Muscle of back (tissue), 13 donors: ENCODE measurements at places on chromosomes 2 and 18.
A peak's percentile ranks its signal among the peaks of the same experiment; 100 is the strongest.

GRCh38 chr2:31246184-31246852 lies 12.4 kb downstream of the EHD3 start:
- no peak for DNase-seq

- DNase-seq, result no peak
Measured at GRCh38 chr2:109143214-109144187, 14.5 kb downstream of the SH3RF3 start.

GRCh38 chr2:88724643-88725332 lies 33.3 kb downstream of the RPIA start:
- no peak for DNase-seq

DNA sequence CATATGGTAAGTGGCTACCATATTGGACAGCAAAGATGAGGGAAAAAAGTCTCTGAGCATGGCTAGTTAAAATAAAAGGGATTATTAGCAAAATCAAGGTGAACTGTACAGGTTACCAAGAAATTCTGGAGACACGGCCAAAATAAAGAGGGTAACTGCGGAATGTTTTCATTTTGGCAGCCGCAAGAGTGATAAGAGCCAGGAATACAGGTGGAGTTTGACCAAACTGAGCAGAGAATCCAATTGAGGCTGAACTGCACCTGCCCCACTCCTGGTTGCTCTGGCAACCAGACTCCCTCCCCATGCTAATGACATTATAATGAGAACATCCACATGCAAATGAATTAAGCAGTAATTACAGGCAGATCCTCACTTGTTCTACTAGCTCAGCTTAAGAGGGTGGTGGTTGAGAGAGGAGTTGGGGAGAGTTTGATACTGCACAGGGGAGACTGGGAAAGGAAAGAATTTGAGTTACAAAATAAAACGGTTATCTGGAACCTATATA lies 18.8 kb upstream of the EPHA4 start:
- DNase-seq, result no peak

- DNase-seq, result no peak
Measured at GRCh38 chr2:117411983-117412382, 402.5 kb upstream of the DDX18 start.

- DNase-seq, result peak; percentile 73
Measured at GRCh38 chr2:238596571-238597551, 170.1 kb downstream of the ASB1 start.

GRCh38 chr2:200966770-200967169 lies 3.3 kb upstream of the ORC2 start:
- peak; percentile 24 for DNase-seq

DNA sequence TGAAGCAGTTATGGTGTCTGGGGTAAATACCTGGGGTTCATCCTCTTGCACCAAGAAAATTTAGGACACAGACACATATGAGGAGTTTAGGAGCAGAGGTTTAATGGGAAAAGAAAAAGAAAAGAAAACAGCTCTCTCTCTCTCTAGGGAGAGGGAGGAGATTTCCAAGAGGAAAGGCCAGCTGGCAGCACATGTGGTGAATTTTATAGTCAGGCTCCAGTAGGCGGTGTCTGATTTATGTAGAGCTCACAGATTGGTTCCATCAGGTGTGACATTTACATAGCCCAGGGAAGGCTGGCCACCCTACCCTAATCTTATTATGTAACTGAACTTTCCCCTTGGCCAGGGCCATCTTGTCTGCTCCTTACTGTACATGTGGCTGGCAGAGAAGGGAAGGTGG lies 297.5 kb upstream of the RGPD4 start:
- peak; percentile 77 for DNase-seq

GRCh38 chr2:121098556-121098955 lies 186.4 kb downstream of the TFCP2L1 start:
- no peak for DNase-seq

DNA sequence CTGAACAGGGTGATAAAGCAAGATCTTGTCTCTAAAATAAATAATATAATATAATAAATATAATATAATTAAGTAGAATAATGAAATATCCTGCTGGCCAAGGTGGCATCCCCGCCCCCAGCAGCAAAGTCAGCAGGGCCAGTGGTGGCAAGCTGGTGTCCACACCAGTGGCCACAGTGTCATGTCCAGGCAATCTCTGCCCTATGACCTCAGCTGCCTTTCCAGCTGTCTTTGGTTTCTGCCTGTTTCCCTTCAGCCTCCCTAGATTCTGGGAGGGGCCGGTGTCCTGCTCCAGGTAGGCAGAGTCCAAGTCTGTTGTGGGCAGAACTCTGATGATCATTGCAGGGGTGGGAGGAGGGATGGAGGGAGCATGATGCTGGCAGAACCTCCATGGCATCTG lies 16.2 kb upstream of the STEAP3 start:
- no peak for DNase-seq

DNA sequence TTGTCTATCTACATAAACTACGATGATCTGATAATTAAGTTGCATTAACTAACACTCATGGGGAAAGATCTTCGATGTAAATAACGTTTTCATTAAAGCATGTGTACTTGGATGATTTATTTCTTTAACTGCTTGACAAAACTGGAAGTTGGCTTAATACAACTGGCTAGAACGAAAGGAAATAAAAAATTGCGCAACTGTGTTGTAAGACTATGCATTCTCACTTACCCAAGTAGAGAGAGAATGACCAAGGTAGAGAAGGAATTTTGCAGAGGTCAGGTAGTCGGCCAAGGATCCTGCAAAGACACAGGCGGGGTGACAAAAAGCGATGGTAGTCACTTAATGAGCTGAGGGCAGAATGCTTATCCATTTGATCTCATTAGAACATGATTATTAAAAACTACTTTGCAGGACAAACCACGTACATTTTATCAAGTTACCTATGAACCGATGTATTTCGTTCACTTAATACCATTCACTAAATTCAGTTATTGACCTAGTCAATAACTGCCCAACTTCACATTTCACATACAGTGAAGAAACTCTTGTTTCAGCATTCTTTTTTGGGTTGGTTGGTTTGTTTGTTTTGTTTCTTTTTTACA lies 900 bp downstream of the SLC40A1 start:
- no peak for DNase-seq

DNA sequence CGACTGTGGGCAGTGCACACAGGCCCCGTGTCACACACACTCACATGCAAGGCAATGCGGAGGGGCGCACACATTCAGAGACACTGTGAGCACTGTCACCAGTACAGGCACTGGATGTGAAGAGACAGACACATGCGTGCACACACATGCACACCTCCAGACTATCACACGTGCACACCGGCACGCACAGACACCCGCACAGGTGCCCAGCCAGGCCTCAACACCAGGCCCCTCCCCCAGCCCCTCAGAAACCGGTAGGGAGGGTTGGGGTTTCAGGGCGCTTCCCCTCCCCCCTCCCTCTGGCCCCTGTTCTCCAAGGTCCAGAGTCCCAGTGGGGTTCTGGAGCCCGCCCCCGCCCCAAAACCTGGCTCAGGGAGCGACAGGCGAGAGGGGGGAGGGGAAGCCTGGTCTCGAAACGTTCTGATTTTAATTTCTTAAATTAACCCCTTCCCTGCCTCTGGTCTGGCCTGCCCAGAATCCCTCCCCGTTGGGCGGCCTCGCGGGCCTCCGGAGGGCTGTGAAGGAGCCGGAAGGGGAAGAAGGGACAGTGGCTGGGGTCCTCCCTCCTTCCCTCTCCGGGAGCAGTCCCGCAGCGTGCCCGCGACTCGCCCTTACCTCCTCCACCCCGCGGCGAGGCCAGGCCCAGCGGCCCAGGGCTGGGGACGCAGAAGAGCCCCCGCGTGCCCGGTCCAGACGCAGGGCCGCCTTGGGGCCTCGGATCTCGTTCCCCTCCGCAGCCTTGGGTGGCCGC lies 558 bp downstream of the FBXO41 start:
- no peak for DNase-seq

GRCh38 chr18:67242001-67242400 lies 274.5 kb downstream of the DSEL start:
- no peak for DNase-seq

DNA sequence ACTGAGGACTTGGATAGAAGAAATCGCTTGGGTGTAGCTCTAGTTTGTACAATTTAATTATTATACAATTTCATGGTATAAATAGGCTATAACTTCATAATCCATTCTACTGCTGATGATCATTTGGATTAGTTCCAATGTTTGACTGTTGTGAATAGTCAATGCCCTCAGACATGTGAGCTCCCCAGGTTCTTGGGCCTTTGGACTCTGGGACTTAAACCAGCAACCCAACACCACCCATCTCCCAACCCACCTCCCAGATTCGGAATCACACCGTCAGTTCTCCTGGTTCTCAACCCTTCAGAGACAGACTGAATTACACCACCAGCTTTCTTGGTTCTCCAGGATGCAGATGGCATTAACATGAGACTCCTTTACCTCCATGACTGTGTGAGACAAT lies 84.6 kb upstream of the DNMT3A start:
- no peak for DNase-seq

GRCh38 chr2:222169346-222169745 lies 129.5 kb downstream of the PAX3 start:
- no peak for DNase-seq

DNA sequence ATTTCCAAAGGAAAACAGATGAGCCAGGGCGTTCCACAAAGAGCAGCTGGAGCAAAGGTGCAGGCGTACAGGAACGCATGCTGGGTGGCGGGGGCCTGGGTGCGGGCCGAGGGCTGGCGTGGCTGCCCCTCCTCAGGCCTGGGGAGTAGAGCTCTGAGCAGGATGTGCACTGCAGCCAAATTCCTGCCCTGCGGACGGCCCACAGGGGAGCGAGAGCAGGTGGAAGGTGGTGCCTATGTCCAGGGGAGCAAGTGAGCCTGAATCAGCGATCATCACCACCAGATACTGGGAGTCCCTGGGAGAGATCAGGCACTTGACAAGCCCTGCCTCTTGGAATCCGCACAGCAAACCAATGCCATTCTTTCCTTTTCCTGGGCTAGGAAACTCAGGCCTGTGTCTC lies 106.3 kb downstream of the GBX2 start:
- no peak for DNase-seq

- no peak for DNase-seq
Measured at GRCh38 chr18:29660777-29661176, 1381.8 kb downstream of the DSC3 start.

GRCh38 chr2:74104839-74105238 lies 42.9 kb downstream of the BOLA3 start:
- DNase-seq, result no peak

DNA sequence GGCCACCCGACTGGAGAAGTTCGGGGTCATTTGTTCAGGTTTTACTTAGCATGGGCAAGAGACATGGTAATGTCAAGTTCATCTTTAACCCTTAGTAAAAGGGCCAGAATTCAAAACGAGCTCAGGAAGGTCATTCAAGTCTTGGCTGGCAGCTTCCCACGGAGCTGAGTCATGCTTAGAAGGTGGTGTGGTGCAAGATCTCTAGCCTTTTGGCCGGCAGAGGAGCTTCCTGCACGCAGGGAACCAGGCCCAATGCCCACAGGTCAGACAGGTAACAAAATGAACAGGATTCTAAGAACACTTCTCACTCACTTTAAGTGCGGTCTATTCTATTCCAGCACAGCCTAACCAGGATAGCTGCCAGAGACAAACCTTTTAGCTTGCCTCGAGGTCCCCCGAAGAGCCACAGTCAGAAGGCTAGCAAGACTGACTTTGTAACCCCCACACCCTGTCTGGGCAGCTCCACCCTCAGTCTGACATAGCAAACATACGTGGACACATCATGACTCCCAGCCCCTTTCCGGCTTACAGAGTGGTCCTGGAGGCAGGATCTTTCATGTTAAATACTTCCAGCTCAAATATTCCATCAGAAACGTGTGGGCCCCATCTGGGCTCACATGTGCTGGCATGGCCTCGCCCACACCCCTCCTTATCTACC lies 292.7 kb downstream of the BCL11A start:
- DNase-seq, result no peak

DNA sequence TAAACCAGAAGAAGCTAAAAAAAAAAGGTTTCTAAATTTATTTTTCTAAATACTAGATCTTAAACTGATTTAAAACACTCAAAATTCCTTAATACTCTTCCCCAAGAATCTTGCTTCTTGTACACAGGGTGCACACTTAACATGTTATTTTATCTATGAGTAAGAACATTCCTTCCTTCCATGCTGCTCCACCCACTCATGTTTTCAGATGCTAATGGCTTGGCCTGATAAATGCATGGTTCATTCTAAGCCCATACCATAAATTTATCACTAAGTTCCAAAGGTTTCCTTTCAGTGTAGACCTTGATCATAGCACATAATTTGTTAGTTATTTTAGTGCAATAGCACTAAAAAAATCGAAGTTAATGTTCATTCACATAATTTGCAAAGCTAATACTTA lies 8.1 kb downstream of the FBXO48 start:
- DNase-seq, result no peak

- peak; percentile 79 for DNase-seq
Measured at GRCh38 chr2:65292461-65293011, 64.9 kb downstream of the ACTR2 start.

- peak; percentile 86 for DNase-seq
Measured at GRCh38 chr2:216371721-216372702, at the start of gene MARCHF4. Gene MARCHF4 (minus strand): TSS chr2:216372483. CDS start chr2:216370260, 2,223 bp downstream.

DNA sequence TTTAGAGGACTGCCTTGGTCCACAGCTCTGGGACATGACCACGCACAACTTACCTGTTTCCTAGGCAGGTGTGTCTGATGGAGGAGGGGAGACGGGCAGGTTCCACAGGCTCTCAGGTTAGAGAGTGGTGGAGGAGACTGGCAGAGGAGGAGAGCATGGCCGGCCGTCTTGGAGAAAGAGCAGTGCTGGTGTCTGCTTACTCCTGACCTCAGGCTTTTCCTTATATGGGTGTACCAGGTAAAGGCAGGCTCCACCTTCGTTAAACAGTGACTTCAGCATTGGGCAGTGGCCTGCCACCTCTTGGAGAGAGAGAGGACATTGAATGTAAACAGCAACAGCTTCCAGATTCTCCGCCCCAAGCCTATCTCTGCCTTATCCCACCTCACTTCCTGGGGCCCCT lies at the start of gene CAPN13:
CAPN13 (minus strand) TSS at position 198 of the 400 bp plus-strand sequence. CDS start 20,121 bp downstream, outside the sequence.
- DNase-seq, result no peak

GRCh38 chr2:128391679-128392078 lies 73.0 kb upstream of the HS6ST1 start:
- DNase-seq, result no peak

- no peak for DNase-seq
Measured at GRCh38 chr2:226953826-226954225, 118.0 kb downstream of the RHBDD1 start.

GRCh38 chr2:9699139-9700108 lies 68.6 kb upstream of the YWHAQ start:
- DNase-seq, result no peak

DNA sequence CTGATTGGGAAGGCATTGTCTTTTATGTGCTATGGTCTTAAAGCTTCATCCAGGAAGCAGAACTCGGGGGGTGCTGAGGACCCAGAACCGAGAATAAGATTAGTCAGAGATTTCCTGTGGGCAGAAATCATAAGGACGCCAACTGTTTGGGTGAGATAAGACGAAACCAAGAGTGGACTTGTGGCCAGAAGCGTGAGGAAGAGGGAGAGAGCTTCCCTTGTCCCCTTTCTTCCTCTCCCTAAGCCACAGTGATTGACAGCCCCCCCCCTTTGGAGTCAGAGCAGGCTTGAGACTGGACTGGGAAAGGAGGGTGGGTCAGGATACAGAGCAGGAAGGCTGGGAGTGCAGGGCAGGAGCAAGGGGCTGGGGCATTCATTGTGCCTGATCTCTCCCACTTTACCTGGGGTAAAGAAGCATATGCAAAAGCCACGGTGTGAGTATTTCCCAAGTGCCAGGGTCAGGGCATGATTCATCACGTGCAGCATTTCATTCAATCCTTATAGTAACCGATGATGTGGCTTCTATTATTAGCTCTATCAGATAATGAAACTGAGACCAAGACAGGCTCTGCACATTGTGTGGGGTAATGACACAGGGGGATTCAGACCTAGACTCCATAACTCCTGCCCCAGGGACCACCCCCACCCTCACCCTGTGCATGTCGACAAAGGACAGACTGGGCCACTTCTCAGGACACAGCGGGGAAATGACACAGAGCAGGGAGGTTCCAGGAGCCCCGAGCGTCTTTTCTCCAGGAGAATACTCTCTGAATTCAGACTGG lies 3.0 kb upstream of the IL1RN start:
- DNase-seq, result peak; percentile 22
